ENCODE measurements at places on chromosomes 7 and 10.
A peak's percentile ranks its signal among the peaks of the same experiment; 100 is the strongest.

GRCh38 chr10:92125144-92125543, 165.7 kb downstream of the CPEB3 start:
- DNase-seq = no peak

GRCh38 chr7:51126324-51126723, 190.3 kb downstream of the COBL start:
- no peak for DNase-seq

GRCh38 chr7:1134951-1135350, 25.0 kb downstream of the ZFAND2A start:
- DNase-seq = no peak

DNA sequence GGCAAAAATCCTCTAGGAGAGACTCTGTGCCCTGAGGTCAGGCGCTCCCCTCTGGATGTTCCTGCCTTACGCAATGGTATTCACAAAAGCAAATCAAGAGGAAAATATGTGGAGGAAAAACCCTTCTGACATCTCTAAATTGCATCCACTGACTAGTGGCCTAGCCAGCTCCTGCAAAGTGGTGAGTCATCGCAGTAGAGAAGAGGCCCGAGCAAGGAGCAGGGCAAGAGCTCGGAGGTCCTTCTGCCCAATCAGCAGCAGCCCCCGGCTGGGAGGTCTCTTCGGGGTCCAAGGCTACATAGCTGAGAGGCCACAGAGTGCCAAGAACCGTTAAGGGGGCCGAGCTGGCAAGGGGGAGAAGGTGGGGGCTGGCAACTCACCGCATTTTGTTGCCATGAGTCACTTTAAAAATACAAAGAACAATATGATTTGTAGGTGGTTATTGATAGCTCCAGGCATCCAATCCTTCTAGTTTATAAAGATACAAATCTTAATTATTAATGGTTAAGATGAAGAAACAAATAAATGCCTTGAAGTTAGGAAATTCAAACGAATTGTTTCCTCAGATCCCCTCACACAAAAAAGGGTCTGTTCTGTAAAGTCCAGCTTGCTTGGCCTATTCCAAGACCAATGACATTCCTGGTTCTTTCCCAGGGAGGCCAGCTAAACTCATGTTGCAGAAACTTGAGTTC, 161.6 kb downstream of the PKD1L1 start:
- peak; percentile 82 for DNase-seq

DNA sequence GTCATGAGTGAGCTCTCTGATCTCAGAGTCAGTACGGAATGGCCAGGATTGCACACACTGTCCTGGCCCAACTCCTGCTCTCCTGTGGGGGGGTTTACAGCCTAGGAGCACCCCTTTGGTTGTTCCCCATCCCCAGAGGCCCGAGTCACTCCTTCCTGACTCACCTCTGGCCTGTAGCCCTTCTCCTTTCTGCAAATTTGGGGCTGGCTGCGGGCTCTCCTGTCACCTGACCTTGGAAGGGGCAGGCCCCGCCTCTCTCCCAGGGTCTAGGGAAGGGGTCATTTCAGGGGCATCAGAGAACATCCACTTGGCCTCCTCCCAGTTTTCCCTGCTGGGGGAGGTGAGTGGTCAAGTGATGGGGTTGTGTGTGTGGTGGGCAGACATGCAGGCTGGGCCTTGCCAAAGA, 1.7 kb downstream of the NYAP1 start:
- DNase-seq = no peak

DNA sequence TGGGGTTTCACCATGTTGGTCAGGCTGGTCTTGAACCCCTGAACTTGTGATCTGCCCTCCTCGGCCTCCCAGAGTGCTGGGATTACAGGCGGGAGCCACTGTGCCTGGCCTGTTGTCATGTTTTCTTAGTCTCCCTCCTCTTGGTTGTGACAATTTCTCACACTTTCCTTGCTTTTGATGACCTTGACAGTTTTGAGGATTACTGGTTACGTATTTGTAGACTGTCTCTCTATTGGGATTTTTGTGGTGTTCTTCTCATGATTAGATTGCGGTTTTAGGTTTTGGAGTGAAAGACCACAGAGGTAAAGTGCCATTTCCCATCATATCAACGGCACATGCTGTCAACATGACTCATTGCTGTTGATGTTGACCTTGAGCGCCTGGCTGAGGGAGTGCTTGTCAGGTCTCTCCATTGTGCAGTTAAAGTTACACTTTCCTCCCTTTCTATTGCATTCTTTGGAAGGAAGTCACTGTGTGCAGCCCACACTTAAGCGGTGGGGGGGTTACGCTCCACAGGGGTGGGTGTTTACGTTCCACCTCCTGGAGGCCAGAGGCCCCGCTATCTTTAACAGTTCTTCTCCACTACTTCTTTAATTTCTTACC, 10.8 kb downstream of the NEURL1 start:
- DNase-seq = no peak

Measured in epithelial cell of prostate (primary cell).